ENCODE measurements at places on chromosomes 3 and 15. TPM values are rescaled to one million over a fixed set of nuclear protein-coding genes. Genes with fewer than 3 reads are reported as not detected.

DNA sequence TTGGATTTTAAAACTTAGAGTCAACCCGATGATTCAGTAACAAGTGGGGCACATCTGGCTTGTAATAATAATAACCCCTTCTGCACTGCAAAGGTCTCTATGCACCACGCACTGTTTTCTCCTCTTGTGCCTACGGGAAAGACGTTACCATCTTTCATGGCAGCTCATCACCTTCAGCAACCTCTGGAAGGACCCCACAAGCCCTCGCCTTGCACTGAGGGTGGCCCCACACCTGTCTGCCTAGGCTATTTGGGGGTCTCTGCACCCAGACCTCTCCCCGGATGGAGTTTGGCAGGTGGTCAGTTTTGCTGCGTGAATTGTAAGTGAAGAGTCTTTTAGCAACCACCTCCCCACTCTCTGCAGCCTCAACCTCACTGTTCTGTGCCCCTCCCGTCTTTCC, 138.6 kb upstream of the MEF2A start:
- H3K27me3 ChIP-seq = peaks cover 2% of the 10 kb centered on the region
- H3K27ac ChIP-seq = no peak overlapping the region

DNA sequence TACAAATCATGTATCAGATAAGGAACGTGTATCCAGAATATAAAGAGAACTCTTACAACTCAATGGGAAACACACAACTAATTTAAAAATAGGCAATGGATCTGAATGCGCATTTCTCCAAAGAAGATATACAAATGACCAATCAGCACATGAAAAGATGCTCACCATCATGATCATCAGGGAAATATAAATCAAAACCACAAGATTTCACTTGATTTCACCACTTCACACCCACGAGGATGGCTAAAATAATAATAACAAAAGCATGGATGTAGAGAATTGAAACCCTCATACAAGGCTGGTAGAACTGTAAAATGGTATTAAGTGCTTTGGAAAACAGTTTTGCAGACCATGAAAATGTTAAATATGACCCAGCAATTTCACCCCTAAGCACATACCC, 26.7 kb upstream of the SLC12A8 start:
- H3K4me3 ChIP-seq = no peak overlapping the region

DNA sequence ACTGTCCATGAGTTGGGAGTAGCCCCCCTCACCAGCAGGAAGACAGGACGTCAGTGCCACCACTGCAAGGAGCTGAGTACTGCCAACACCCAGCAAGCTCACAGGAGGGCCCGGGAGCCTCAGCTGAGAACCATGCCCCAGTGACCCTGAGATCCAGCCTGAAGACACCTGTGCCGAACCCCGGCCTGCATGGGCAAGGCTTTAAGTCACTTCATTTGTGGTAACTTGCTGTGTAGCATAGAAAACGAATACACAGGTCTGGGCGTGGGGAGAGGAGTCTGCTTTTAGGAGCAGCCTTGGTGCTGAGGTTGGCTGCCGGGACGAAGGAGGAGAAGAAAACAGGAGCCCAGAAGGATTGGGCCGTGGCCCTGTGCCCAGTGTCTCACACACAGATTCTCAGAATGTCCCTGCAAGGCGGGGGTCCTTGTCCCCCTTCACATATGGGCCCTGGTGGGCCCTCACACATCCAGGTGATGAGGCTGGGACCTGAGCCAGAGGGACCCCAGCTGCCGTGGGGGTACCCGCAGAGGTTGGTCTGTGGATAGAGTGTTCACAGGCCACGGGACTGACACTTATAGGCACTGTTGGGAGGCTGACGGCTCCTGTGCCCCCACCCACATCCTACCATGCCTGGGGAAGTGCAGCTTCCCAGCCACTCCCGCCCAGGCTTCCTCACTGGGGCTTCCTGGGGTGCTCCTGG, 85.3 kb downstream of the PLXNA1 start:
- no peak overlapping the region for H3K27ac ChIP-seq
- no peaks in the 10 kb centered on the region for H3K27me3 ChIP-seq
- H3K36me3 ChIP-seq = no peaks in the 10 kb centered on the region
- no peak for DNase-seq

GRCh38 chr3:99084156-99084555, 182.7 kb upstream of the DCBLD2 start:
- H3K27me3 ChIP-seq = no peaks in the 10 kb centered on the region
- no peaks in the 10 kb centered on the region for H3K4me1 ChIP-seq
- H3K36me3 ChIP-seq = no peaks in the 10 kb centered on the region

- H3K4me1 ChIP-seq = peaks cover 40% of the 10 kb centered on the region
- H3K36me3 ChIP-seq = peaks cover 19% of the 10 kb centered on the region
- no peaks in the 10 kb centered on the region for H3K27me3 ChIP-seq
- peak; percentile 36 for DNase-seq
Observed at GRCh38 chr3:111326144-111326995, 215.6 kb upstream of the CD96 start.

Gene ADAMTS7
- not detected for total RNA-seq

DNA sequence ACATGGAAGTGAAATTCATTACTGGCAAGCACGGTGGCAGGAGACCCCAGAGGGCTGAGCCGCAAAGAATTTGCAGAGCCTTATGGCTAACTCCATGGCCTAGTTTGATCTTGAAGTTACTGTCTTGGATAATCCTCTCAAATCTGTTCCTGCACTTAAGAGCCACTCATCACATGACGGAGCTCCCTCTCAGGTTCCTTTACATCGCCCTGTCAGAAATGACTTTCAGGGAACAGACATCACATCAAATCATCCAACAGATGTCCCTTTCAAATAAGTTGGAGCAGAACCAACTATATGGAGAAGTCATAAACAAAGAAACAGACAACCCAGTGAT, 328.8 kb upstream of the THBS1 start:
- no peak for DNase-seq
- H3K4me3 ChIP-seq = no peak overlapping the region
- H3K36me3 ChIP-seq = no peaks in the 10 kb centered on the region
- no peak overlapping the region for H3K27ac ChIP-seq
- H3K4me1 ChIP-seq = peaks cover 20% of the 10 kb centered on the region
- peaks cover 3% of the 10 kb centered on the region for H3K27me3 ChIP-seq

GRCh38 chr3:189394599-189395121, 222.9 kb downstream of the TPRG1 start:
- no peaks in the 10 kb centered on the region for H3K27me3 ChIP-seq
- H3K27ac ChIP-seq = peak overlapping the region; percentile 19
- no peaks in the 10 kb centered on the region for H3K4me1 ChIP-seq
- H3K4me3 ChIP-seq = no peak overlapping the region
- DNase-seq = no peak

- H3K36me3 ChIP-seq = peaks cover 23% of the 10 kb centered on the region
- H3K27ac ChIP-seq = peak overlapping the region; percentile 86
- peak overlapping the region; percentile 82 for H3K4me3 ChIP-seq
- DNase-seq = peak; percentile 59
- H3K4me1 ChIP-seq = peaks cover 73% of the 10 kb centered on the region
Observed at GRCh38 chr15:60589253-60589652, 110.3 kb upstream of the ICE2 start.

DNA sequence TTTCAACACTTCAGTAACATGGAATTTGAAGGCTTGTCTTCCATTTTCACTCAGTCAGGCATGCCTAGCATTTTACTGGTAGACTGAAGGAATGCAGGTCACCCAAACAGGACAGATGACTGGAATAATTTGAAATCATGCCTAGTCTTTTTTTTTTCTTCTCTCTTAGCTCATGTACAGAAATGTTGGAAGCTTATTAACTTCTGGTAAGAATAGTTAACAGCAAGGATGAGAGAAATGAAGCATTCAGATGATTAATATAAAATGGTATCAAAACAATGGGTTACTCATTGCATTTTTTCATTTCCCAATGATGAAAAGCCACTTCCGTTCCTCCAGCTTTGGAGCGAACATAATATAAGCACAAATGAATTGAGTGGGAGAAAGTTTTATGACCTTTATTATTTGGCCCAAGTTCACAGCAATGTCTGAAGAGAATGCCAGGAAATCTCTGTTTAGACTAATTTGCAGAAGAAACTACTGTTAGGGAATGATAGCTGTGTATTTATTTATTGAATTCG, 431.6 kb upstream of the RASGRP1 start:
- peaks cover 18% of the 10 kb centered on the region for H3K27me3 ChIP-seq
- H3K4me3 ChIP-seq = no peak overlapping the region
- no peaks in the 10 kb centered on the region for H3K36me3 ChIP-seq
- no peak for DNase-seq
- no peak overlapping the region for H3K27ac ChIP-seq

Gene DUOXA2
- total RNA-seq = not detected

DNA sequence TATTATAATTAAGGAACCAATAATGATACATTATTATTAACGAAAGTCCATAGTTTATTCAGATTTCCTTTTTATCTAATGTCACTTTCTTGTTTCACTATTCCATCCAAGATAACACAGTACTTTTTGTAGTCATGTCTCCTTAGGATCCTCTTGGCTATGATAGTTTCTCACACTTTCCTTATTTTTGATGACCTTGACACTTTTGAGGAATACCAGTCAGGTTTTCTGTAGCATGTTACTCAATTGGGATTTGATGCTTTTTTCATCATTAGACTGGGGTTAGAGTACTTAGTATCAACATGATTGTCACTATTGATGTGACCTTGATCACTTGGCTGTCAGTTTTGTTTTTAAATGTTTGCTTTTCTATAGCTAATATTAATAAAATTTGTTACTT, 33.0 kb upstream of the MGA start:
- H3K27me3 ChIP-seq = no peaks in the 10 kb centered on the region
- no peaks in the 10 kb centered on the region for H3K4me1 ChIP-seq
- DNase-seq = no peak
- H3K36me3 ChIP-seq = no peaks in the 10 kb centered on the region
- no peak overlapping the region for H3K4me3 ChIP-seq

- no peaks in the 10 kb centered on the region for H3K27me3 ChIP-seq
- H3K4me3 ChIP-seq = no peak overlapping the region
- H3K36me3 ChIP-seq = peaks cover 8% of the 10 kb centered on the region
- no peak for DNase-seq
Observed at GRCh38 chr15:72037321-72037720, 80.6 kb downstream of the MYO9A start.

GRCh38 chr15:68232937-68233336, 3.4 kb upstream of the CLN6 start:
- H3K27ac ChIP-seq = no peak overlapping the region
- no peak overlapping the region for H3K4me3 ChIP-seq
- H3K4me1 ChIP-seq = peaks cover 19% of the 10 kb centered on the region
- H3K27me3 ChIP-seq = peaks cover 2% of the 10 kb centered on the region

Gene LSAMP
- not detected for total RNA-seq

- no peaks in the 10 kb centered on the region for H3K36me3 ChIP-seq
- H3K27me3 ChIP-seq = peaks cover 3% of the 10 kb centered on the region
- H3K4me1 ChIP-seq = no peaks in the 10 kb centered on the region
- no peak for DNase-seq
Observed at GRCh38 chr3:18127859-18128681, 297.1 kb downstream of the SATB1 start.

GRCh38 chr3:36443028-36443686, 62.9 kb downstream of the STAC start:
- no peaks in the 10 kb centered on the region for H3K27me3 ChIP-seq
- H3K27ac ChIP-seq = no peak overlapping the region
- no peaks in the 10 kb centered on the region for H3K36me3 ChIP-seq
- no peaks in the 10 kb centered on the region for H3K4me1 ChIP-seq
- DNase-seq = no peak

- no peaks in the 10 kb centered on the region for H3K4me1 ChIP-seq
- H3K27me3 ChIP-seq = peaks cover 10% of the 10 kb centered on the region
- DNase-seq = no peak
- no peak overlapping the region for H3K27ac ChIP-seq
- H3K36me3 ChIP-seq = no peaks in the 10 kb centered on the region
Observed at GRCh38 chr15:80662757-80663553, 32.2 kb upstream of the ABHD17C start.

DNA sequence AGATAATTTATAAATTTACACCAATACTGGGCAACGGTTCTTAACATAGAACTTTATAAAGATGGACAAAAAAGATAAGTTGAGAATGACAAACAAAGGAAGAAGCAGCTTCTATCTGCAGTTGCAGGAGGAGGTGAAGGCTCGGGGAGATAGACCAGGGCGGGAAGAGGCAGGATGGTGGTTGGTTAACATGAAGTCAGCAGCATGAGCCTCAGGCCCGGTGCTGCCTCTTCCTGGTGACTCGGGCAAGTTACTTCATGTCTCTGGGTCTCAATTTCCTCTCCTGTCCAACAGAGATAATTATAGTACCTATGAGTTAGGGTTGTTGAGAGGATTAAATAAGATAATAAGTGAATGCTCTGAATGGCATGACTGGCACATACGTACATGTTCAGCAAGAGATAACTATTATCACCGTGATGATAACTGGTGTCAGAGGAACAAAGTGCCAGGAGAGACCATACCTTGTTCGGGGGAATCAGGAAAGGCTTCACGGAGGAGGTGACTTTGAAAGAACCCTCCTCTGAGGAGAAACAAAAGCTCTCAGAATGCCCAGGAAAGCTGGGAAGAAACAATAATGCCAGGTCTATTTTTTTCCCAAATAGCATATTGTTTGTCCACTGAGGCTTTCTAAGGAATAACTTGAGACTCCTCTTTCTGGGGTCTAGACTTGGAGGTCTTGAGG, 4.4 kb downstream of the PAK6 start:
- H3K27ac ChIP-seq = no peak overlapping the region
- peaks cover 24% of the 10 kb centered on the region for H3K4me1 ChIP-seq
- H3K27me3 ChIP-seq = peaks cover 10% of the 10 kb centered on the region
- no peak for DNase-seq

Gene AGBL1
- not detected for total RNA-seq

GRCh38 chr15:40782609-40783227, 12.9 kb downstream of the C15orf62 start:
- peaks cover 24% of the 10 kb centered on the region for H3K4me1 ChIP-seq
- peak; percentile 85 for DNase-seq
- no peak overlapping the region for H3K4me3 ChIP-seq
- no peaks in the 10 kb centered on the region for H3K27me3 ChIP-seq
- no peak overlapping the region for H3K27ac ChIP-seq

Gene NSMCE3
- total RNA-seq = 8.7 TPM

GRCh38 chr3:54969652-54970051, 41.8 kb upstream of the LRTM1 start:
- DNase-seq = no peak
- H3K4me1 ChIP-seq = no peaks in the 10 kb centered on the region
- no peak overlapping the region for H3K27ac ChIP-seq
- H3K4me3 ChIP-seq = no peak overlapping the region
- H3K36me3 ChIP-seq = no peaks in the 10 kb centered on the region

GRCh38 chr15:52042051-52042851, 23.2 kb downstream of the MAPK6 start:
- H3K4me1 ChIP-seq = peaks cover 47% of the 10 kb centered on the region
- peaks cover 16% of the 10 kb centered on the region for H3K36me3 ChIP-seq
- no peak for DNase-seq

DNA sequence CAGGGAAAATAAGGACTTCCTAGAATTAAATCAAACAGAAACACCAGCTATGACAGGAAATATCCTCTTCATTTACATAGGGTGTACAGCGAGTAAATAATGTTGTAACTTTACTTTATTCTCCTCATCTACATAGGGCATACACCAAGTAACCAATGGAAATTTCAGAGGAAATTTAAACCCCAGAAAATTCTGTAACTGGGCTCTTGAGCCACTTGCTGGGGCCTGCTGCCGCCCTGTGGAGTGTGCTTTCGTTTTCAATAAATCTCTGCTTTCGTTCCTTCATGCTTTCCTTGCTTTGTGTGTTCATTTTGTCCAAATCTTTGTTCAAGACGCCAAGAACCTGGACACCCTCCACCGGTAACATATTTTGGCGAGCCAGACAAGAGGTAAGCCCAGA, 990.4 kb upstream of the CADM2 start:
- H3K36me3 ChIP-seq = no peaks in the 10 kb centered on the region
- no peaks in the 10 kb centered on the region for H3K27me3 ChIP-seq
- H3K4me1 ChIP-seq = no peaks in the 10 kb centered on the region
- no peak overlapping the region for H3K27ac ChIP-seq

Data from activated CD8-positive, alpha-beta T cell treated with anti-CD3 and anti-CD28 coated beads, Interleukin-2, amount 10 ng/mL, durations not matched to agents 7 days and 5 days (primary cell).